ENCODE measurements at places on chromosomes 6 and 20.

DNA sequence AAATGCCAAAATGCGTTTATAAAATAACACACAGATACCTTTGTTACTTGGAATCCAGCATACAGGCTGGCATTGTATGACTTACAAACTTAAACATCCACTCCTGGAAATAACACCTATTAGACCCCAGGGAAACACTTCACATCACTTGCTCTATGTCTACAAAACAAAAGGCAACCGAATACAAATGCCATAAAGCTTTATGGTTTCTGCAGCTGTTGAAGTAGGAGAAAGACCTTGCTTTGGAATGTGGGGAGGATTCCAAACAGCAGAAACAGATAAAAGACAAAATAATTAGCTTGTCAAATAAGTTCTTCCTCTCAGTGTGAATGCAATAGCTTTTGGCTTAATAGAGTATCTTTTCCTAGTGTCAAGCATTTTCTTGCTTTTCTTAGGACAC is 9.8 kb upstream of the AMD1 start:
- no peak for DNase-seq

DNA sequence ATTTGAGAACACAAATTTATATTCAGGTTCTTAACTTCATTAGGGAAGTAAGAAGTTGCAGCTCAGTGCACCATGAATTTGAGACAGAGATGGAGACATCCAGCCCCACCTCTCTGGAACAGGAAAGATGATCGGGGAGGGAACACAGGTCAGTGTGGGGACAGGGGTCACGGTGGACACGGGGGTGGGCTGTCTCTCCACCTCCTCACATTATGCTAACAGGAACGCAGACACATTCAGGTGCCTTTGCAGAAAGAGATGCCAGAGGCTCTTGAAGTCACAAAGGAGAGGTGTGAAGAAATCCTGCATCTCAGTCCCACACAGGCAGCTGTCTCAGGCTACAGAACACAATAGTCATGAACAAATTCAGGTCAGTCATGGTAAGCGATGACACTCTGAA is 3.1 kb downstream of the HLA-C start:
- DNase-seq = no peak

DNA sequence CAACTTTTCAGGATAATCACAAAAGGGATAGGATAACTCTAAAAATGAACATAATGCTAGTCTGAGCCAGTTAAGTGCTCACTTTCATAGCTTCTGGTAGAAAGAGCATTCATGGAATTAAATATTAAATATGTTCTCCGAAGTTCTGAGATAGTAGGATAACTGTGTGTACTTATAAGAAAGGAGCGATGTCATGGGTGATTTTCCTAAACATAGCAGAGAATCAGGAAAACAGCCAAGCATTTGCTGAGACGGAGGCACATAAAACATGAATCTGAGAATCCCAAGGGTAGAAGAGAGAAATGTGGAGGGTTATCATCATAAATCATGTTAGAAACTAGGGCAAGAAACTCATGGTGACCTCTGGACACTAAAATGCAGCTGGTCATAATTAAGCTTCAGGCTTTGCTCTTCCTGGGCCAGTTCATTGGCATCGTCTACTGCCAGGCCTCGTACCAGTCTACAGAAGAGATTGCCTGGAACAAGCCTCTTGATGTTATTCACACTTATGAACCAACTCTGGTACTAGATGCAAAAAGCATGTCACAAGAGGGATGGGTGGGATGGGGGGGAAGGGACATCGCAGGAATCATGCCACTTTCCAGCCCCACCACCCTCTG is 436.6 kb downstream of the PRKN start:
- DNase-seq = no peak

DNA sequence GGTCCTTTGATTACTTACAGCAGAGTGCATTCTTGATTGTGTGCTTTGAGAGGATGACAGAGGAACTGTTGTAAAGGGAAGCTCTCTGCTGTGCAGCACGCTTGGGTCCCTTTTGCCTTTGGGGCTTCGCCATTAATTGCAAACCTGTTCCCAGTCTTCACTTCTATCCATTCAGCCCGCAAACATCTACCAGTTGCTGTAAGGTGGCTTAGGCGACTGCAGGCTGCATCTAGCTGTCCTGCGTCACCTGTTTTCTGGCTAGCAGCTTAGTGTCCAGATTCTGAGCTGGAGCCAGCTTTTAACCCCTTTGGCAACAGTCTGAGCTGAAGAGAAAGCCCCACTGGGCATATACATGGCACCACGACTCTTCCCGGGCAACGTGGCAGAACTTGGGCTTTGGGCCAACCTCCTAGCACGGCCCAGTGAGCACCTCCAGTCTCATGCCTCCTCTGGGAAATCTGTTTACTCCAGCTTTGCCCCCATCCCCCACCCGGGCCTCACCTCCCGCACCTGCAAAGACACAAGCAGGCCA is 2.5 kb upstream of the FASTKD5 start:
- DNase-seq = no peak

- no peak for DNase-seq
Observed at GRCh38 chr6:19994909-19995308, 157.7 kb downstream of the ID4 start.

DNA sequence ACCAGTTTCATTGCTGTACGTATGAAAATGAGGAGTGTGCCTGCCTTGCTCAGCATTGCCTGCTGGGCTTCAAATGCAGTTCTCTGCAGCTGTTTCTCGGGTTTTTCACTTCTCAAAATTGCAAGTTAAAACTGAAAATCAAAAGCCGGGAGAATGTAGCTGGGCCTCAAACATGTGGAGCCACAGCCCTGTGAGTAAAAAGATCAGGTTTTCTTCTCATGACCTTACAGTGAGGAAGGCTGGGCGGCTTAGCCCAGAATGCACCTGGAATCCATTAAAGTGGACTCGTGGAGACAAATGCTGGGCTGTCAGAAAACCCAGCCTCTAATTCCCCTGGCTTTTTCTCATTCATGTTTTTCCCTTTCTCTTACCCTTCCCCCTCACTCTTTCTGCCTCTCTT is 34.4 kb downstream of the DSE start:
- DNase-seq = no peak

GRCh38 chr6:14462566-14462965 is 345.0 kb downstream of the CD83 start:
- no peak for DNase-seq

DNA sequence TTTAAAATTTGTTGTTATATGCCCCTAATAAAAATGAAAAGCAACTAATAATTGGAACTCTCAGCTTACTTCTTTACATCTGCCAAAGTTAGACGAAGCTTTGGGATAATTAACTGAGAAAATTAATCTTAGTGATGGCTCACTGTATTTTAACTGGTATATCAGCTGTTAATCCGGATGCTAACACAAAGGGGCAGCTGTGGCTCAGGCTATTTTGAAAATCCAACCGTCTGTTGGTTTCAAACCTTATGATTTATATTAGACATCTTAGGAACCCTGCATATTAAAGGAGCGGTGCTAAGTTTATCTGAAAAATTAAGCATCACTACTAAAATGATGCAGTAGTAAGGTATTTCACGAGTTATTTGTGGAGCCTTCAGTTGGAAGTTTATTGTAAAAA is 96.6 kb downstream of the AKAP7 start:
- no peak for DNase-seq

DNA sequence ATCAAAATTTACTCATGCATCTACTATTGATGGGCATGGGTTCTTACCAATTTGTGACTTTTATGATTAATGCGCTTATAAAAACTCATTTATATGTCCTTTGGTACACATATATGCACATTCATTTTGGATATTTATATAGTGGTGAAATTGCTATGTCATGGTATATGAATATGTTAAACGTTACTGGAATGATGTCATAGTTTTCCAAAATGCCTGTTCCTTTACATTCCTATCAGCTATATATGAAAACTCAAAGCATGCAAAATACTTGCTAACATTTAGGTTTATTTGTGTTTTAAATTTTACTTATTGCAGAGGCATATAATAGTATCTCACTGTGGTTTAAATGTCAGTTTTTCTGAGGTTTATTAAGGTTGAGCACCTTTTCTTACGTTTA is 1403.1 kb downstream of the HACE1 start:
- DNase-seq = no peak

GRCh38 chr6:149830731-149831307 is 33.3 kb downstream of the LRP11 start:
- DNase-seq = no peak

- DNase-seq = no peak
Observed at GRCh38 chr6:136503303-136504029, 46.8 kb downstream of the MAP7 start.

- no peak for DNase-seq
Observed at GRCh38 chr20:48831718-48832404, 4.1 kb upstream of the PREX1 start.

DNA sequence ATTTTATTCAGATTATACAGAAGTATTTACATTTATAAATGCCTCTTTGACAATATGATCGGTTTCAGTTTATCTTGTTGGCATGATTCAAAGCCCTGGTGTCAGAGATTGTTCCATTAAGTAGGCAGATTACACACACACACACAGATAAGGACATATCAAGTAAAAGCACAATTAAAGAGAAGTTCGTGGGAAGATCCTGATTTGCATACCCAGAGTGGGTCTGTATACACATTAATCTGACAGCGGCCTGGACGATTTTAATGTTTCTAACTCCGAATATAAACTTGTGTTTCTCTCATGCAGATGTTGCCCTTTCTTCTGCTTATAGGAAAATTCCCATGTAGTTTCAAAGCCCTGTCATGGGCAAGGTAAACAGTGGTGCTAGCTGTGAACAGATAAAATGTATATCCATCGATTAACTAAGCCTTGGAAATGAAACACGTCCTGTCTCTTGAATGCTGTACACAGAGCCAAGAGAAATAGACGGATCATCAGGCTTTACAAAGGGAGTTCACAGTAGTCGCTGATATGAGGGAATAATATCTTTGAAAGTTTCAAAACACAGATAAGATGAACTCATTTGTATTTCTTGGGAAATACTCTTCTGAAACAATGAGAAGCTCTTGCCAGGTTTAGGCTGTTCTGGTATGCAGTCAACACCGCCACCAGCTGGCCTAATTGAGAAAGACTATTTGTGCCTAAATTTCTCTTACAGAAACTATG is 108.2 kb upstream of the GMDS start:
- peak; percentile 6 for DNase-seq

GRCh38 chr6:169490246-169490641 is 211.6 kb downstream of the WDR27 start:
- DNase-seq = no peak

Measured in CD4-positive, alpha-beta T cell treated with Interleukin-6 at 100 ng/mL for 8 hours (primary cell).